ENCODE measurements at places on chromosomes 1 and 21. TPM values are rescaled to one million over a fixed set of nuclear protein-coding genes. Genes with fewer than 3 reads are reported as not detected.

FCMR gene
- total RNA-seq, result not detected

ZFYVE9 gene
- 20.9 TPM for total RNA-seq

LRRC71 gene
- total RNA-seq, result not detected

SOAT1 gene
- total RNA-seq, result 52.6 TPM

HSD3B1 gene
- total RNA-seq, result not detected

DNA sequence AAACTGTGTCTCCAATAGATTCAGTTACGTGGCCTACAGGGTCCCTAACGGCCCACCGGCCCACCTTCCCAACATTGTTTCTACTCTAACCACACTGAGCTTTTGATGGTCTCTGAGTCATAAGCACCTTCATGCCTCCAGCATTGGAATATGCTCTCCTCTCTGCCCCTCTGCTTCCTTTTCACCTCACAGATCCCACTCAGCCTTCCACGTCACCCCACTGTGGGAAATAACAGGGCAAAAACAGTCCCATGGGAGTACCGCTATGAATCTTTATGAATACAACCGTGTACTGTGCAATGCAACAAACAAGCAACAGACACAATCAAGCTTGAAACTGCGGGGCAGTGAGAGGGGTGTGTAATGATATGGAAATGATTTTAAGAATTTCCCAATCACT is 5.3 kb upstream of the SARS1 start:
- H3K27ac ChIP-seq, result peak overlapping the region; percentile 72
- H3K27me3 ChIP-seq, result no peaks in the 10 kb centered on the region
- DNase-seq, result no peak

- no peak for DNase-seq
- H3K27ac ChIP-seq, result no peak overlapping the region
- H3K27me3 ChIP-seq, result no peaks in the 10 kb centered on the region
- H3K4me1 ChIP-seq, result peaks cover 27% of the 10 kb centered on the region
- no peaks in the 10 kb centered on the region for H3K36me3 ChIP-seq
- no peak overlapping the region for H3K4me3 ChIP-seq
These were observed 82.3 kb downstream of the TM2D1 start for GRCh38 chr1:61642475-61643232.

DNA sequence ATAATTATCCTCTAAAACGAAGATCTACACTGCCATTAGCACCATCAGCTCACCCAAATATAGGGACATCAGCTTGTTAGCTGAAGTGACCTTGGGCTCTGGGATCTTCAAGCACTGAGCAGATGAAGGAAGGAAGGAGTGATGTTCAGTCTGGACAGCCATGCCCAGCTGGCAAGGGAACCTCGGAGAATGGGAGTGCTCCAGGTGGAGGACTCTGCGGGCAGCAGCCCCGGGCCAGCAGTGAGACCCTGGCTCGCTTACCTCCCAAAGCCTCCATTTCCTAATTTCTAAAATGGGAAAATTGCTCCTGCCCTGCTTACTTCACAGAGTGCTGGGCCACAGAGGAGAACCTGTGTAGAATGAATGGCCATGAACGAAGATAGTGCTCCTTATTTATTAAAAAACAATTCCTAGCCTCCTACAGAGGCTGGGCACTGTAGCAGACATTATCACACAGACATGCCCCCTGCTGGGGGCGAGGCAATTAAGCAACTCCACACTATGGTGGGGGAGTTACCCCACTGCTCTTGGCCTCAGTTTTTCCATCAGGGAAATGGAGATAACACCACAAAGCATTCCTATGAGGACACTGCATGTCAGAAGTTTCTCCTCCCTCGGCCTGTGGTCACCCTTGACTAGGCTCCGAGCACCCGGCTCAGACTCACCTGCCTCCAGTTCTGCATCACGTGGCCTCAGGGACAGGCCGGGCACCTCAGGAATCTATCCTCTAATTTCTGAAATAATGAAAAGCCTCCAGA is 117.6 kb downstream of the KCNN3 start:
- H3K27me3 ChIP-seq, result peaks cover 25% of the 10 kb centered on the region
- no peak for DNase-seq
- H3K4me3 ChIP-seq, result no peak overlapping the region
- H3K36me3 ChIP-seq, result peaks cover 3% of the 10 kb centered on the region
- H3K27ac ChIP-seq, result no peak overlapping the region

GRCh38 chr1:204377800-204378668 is 18.3 kb upstream of the PLEKHA6 start:
- H3K27ac ChIP-seq, result no peak overlapping the region
- peak overlapping the region; percentile 75 for H3K4me3 ChIP-seq
- no peak for DNase-seq
- peaks cover 41% of the 10 kb centered on the region for H3K27me3 ChIP-seq
- no peaks in the 10 kb centered on the region for H3K36me3 ChIP-seq

- no peaks in the 10 kb centered on the region for H3K27me3 ChIP-seq
- H3K4me1 ChIP-seq, result peaks cover 6% of the 10 kb centered on the region
- no peak overlapping the region for H3K27ac ChIP-seq
- no peak for DNase-seq
- H3K4me3 ChIP-seq, result no peak overlapping the region
These were observed 898.4 kb downstream of the KCNT2 start for GRCh38 chr1:195709821-195710220.

GRCh38 chr1:232212253-232212652 is 417.7 kb downstream of the SIPA1L2 start:
- no peaks in the 10 kb centered on the region for H3K27me3 ChIP-seq
- peak overlapping the region; percentile 24 for H3K27ac ChIP-seq
- H3K4me1 ChIP-seq, result peaks cover 22% of the 10 kb centered on the region
- no peak overlapping the region for H3K4me3 ChIP-seq
- DNase-seq, result no peak

- no peaks in the 10 kb centered on the region for H3K4me1 ChIP-seq
- H3K27ac ChIP-seq, result no peak overlapping the region
- no peak overlapping the region for H3K4me3 ChIP-seq
- H3K27me3 ChIP-seq, result no peaks in the 10 kb centered on the region
- DNase-seq, result no peak
These were observed 877.7 kb downstream of the MRPL39 start for GRCh38 chr21:24729568-24729967.

DNA sequence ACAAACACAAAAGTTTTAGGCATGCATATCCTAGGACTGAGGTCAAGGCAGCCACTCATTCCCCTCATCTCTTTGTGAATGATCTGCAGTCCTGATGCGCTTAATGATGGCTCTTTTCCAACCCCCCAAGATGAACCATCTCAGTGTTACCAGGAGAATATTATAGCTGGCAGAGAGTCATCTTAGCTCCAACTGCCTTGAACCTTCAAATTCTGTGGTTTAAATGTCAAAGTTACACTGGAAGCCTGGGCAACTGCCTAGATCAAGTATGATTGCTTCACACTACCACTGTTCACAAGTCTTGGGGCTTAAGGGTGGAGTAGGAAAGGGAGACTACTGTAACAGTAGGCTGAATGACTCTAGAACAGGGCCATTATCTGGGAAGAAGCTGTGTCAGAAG is 8.0 kb upstream of the MYBPHL start:
- H3K4me3 ChIP-seq, result no peak overlapping the region
- no peak overlapping the region for H3K27ac ChIP-seq
- no peaks in the 10 kb centered on the region for H3K27me3 ChIP-seq
- H3K4me1 ChIP-seq, result peaks cover 1% of the 10 kb centered on the region

- no peak within 1 kb of the TSS for H3K27ac ChIP-seq
- H3K36me3 ChIP-seq, result peaks cover 2% of the 10 kb centered on the region
- no peak for DNase-seq
- H3K4me3 ChIP-seq, result peak within 1 kb of the TSS; percentile 59
- H3K4me1 ChIP-seq, result peaks cover 10% of the 10 kb centered on the region
These were observed at the start of gene SYT2 for GRCh38 chr1:202710070-202711045. Gene SYT2, minus strand, starts transcription at chr1:202710454. Its CDS starts 104,682 bp downstream, at chr1:202605772.

DNA sequence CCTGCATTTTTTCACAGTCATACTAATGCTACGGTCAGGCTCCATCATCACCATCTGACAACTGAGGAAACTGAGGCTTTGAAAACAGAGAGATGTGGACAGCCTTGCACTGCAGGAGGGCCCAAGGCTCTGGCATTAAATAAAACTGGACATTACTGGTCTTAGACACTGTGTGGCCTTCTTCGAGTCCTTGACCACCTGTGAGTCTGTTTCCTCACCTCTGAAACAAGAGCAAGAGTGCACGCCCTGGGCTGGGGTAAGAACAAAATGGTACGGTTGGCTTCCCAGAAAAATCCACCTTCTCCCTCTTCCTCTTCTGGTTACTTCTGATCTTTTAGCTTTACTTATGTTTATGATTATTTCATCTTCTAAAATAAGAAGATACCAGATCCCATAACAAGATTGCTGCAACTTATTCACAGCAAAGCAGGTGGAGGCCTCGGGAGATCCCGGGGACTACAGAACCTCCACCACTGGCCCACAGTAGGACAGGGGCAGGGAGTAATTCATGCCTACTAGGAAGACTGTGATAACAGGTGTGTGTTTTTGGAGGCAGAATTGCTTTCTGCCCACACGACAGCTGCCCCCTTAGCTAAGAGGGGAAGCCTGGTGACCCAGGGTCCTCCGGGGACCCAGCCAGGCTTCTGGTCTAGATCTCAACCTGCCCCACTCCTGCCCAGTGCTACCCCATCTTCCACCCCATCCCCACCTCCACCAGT is 156.4 kb upstream of the EDN2 start:
- DNase-seq, result no peak
- no peak overlapping the region for H3K27ac ChIP-seq
- H3K27me3 ChIP-seq, result no peaks in the 10 kb centered on the region
- H3K4me1 ChIP-seq, result peaks cover 18% of the 10 kb centered on the region

GRCh38 chr1:115190540-115191170 is 101.4 kb upstream of the TSPAN2 start:
- H3K4me1 ChIP-seq, result peaks cover 53% of the 10 kb centered on the region
- H3K27ac ChIP-seq, result peak overlapping the region; percentile 94
- H3K36me3 ChIP-seq, result no peaks in the 10 kb centered on the region
- H3K27me3 ChIP-seq, result no peaks in the 10 kb centered on the region
- H3K4me3 ChIP-seq, result no peak overlapping the region
- DNase-seq, result no peak

- no peaks in the 10 kb centered on the region for H3K4me1 ChIP-seq
- DNase-seq, result no peak
- H3K27me3 ChIP-seq, result no peaks in the 10 kb centered on the region
- no peak overlapping the region for H3K27ac ChIP-seq
- peaks cover 6% of the 10 kb centered on the region for H3K36me3 ChIP-seq
- no peak overlapping the region for H3K4me3 ChIP-seq
These were observed 26.8 kb upstream of the METTL18 start for GRCh38 chr1:169821500-169821899.

GRCh38 chr1:41994195-41994894 is 75.6 kb upstream of the HIVEP3 start:
- peaks cover 1% of the 10 kb centered on the region for H3K27me3 ChIP-seq
- H3K27ac ChIP-seq, result no peak overlapping the region
- H3K4me3 ChIP-seq, result no peak overlapping the region
- H3K4me1 ChIP-seq, result no peaks in the 10 kb centered on the region

- DNase-seq, result no peak
- peaks cover 8% of the 10 kb centered on the region for H3K27me3 ChIP-seq
- H3K27ac ChIP-seq, result no peak overlapping the region
- no peaks in the 10 kb centered on the region for H3K4me1 ChIP-seq
These were observed 166.9 kb downstream of the IER5 start for GRCh38 chr1:181255270-181255929.

All from chondrocyte (in vitro differentiated cells).